ENCODE measurements at places on chromosomes 12 and 14.
A peak's percentile ranks its signal among the peaks of the same experiment; 100 is the strongest.

DNA sequence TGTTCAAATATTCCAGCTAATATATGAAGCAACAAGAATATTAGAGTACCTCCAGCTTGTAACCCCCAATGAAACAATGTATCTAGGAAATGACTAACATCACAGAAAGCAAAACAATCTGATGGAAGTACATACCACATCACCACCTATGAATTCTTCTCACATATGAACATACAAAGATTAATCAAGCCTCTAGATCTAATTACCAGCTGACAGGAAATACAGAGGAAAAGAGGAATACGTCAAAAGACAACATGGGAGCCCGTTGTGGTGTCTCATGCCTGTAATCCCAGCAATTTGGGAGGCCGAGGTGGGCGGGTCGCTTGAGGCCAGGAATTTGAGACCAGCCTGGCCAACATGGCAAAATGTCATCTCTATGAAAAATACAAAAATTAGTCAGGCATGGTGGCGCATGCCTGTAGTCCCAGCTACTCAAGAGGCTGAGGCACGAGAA lies 7.5 kb downstream of the NEDD8 start:
- DNase-seq: no peak

- peak; percentile 79 for DNase-seq
Measured at GRCh38 chr14:76961631-76962302, 66.7 kb downstream of the IRF2BPL start.

GRCh38 chr12:19223018-19223417 lies 93.5 kb downstream of the PLEKHA5 start:
- DNase-seq: no peak

- DNase-seq: no peak
Measured at GRCh38 chr14:81235096-81235495, 14.3 kb upstream of the GTF2A1 start.

DNA sequence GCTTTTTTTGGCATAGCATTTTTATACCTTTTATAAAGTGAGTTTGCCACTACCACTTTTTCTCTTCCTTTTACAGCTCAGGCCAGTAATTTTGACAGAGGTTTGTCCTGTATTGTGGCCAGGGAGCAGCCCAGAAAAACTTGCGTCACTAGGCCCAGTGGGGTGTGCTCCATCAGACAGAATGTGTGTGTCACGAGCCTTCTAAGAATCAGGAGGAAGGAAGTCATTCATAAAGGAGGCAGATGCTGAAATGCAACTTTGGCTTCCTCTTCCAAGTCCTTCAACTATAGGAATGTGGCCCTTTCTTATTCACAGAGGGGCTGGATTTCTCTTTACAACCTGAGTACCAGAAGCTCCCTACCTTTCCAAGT lies 10.1 kb upstream of the RAB35 start:
- DNase-seq: no peak

DNA sequence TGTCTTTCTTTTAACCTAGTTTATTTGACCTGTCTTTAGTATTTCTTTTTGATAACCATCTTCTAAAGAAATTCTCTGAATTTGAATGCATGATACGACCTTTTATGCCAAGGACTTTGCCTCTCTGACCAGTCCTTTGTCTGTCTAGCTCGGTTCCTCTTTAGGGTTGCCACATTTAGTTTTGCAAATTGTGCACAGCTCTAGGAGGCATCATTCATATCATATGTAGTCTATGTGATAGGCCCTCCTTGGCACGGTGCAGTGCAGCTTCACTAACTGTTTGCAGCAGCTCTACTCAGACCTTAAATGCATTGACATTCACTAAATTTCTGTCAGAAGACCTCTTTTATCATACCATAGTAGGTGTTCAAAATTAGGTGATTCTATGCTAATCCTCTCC lies 75.6 kb downstream of the USP15 start:
- DNase-seq: no peak

DNA sequence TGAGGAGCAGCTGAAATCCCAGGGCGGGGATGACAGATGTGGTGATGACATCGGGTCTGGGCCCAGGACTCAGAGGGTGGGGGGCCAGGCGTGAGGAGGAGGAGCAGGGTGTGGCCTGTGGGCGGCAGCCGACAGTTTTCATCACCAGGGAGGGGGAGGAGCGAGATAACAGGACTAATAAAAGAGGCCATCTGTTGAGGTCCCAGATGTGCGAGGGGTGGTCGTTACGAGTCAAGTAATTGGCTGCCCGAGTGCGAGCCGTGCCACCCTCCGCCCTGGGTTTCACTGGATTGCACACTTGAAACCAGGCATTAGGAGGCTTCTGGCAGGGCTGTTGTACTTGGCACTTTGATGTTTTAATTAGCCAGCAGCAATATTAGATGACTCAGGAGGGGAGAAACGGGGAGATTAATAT lies 67.2 kb downstream of the NOS1 start:
- DNase-seq: no peak

GRCh38 chr12:94208622-94208966 lies 60.2 kb downstream of the PLXNC1 start:
- no peak for DNase-seq

DNA sequence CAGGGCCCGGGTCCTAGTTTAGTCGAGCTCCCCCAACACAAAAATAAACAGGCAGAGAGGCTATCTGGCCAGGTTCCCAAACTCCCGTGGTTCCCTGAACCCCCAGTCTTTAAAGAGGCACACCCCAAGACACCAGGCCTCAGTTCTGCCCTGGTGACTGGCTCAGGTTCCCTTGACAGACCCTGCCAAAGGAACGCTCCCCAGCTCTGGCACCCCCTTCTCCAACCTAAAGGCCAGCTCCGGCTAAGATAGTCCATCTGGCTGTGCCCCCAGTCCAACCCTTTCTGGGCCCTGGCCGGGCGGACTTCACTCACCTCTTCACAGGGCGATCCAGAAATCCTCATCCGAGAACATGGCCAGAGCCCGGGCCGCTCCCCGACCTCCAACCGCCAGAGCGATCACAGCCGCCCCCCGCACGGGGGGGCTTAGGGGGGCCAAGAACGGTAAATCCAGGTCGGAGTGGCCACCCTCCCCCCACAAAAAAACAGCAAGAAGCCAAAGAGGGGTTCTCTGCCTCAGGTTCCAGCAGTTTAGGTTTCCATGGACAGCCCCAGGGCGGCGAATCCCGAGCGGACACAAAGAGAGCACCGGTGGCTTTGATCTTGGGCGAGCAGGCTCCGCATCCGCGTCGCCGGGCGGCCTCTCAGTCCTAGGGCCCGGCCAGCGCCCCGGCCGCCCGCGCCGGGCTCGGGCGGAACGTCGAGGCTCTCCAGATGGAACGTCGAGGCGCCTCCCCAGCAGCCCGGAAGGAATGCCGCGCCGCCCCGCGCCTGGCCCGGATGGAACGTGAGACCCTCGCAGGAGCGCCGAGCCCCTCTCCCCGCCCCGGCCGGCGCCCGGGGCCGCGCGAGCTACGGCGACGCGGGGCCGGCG lies 1.1 kb downstream of the KMT2D start:
- DNase-seq: peak; percentile 28

GRCh38 chr12:46299851-46300250 lies 31.0 kb upstream of the SLC38A1 start:
- no peak for DNase-seq

DNA sequence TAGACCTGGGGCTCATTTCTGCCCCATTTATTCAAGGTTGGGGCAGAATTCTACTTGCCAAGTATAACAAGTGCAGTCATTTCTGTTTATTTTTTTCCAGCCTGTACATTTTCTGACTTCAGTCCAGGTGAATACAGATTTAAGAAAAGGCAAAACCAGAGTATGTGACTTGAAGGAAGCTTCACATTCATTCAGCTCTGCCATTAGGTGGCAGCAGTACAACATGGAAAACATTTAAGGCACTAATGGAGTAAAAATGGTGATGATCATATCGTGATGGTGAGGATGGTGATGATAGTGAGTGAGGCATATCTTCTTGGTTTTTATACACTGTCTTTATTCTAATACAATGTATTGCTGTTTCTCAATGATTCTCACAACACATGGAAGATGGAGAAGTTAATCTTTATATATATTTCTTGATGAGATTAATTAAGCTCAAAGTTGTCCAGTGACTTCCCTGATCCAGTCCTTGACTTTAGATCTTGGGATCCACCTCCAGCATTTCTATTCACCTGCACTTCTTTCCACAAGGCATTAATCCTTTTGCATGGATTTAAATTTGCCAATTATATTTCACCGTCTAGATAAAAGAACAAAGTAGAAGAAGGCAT lies 176.7 kb upstream of the SEL1L start:
- DNase-seq: peak; percentile 11

All from NCI-H2107 (cell line).